ENCODE measurements at places on chromosomes 6 and 20.

GRCh38 chr6:114936080-114936479 is 593.3 kb upstream of the HS3ST5 start:
- no peak for DNase-seq

DNA sequence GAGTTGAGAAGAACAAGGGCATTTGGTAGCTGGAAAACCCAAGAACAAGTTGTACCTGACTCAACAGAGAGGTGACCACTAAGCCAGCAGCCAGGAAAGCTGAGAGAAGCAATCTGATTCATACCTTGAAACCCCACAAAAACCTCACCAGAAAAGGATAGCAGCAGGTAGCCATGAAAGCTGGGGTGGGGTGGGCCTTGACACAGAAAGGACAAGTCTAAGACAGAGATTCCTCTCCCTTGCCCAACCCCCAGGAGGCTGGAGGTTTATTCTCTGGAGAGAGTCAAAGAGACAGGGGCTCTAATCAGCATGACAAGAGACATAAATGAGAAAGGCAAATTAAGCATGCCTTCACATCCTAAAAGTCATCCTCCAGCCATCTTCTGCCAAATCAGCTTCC is 151.7 kb upstream of the DST start:
- DNase-seq = no peak

DNA sequence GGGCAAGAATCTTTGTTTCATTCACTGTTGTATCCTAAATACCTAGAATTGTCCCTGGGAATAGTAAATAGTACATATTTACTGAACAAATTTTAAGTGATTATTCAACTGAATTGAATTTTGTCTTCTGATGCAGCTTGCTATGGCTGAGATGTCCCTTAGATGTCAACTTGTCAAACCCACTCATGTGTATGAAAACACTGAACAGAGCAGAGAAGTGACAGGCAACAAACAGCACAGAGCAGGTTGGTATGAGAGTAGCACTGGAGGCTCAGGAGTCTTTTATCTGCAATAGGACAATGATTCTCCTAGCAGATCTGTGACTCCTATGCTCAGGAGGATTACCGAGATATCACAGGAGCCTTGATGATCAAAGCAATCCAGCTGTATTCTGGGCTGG is 540.1 kb upstream of the CHD6 start:
- DNase-seq = no peak

GRCh38 chr6:60695232-60695631 is 1590.8 kb downstream of the KHDRBS2 start:
- DNase-seq = no peak

DNA sequence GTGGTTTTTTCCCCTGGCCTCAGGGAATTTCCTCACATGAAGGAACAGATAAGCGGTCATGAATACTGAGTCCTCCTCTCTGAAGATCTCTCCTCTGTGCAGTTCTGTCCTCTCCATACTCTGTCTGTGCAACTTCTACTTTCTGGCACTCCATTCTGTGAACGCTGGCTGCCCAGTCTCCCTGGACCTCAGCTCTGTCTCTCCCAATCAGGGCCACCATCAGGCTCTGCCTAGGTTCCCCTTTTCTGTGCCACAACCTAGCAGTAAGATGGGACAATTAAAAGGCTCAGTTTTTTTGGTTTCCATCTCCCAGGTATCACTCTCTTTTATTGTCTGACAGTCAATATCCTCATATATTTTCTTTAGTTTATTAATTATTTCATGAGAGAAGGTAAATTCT is 4.8 kb upstream of the ADGB start:
- no peak for DNase-seq

DNA sequence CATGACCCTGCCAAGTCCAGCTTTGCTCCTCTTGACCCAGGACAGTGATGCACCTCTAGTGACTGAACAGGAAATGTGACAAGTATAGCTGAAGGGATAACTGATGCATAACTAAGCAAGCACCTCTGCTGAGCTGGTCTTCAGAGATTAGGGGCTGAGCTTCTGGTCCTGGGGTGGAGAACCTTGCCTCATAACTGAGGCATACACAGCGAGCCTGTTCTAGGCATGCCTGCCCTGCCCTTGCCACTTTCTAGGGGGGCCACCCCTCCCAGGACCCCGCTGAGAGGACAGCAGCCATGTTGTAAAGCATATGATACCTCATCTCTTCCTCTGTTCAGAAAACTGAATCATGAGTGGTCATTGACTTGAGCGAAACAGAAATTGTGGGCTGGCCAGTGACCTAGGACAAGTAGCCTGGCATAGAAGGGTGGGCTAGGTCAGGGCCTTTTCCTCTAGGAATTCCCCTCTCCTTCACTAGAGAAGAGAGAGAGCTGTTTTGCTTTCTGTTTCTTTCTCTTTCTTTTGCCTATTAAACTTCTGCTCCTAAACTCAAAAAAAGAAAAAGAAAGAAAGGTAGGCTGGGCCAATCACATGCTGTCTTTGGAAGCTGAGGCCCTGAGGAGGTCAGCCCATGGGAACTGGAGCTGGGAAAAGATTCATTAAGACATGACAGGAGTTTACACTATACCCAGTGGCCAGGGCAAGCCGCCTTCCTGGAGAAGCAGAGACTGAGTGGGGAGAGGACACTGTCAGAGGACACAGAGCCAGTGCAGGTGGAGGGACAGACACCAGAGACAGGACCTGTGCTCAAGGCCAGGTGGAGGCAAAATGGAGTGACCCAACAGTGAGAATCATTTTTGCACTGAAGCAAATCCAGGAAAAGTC is 23.1 kb downstream of the ALDH5A1 start:
- DNase-seq = no peak

DNA sequence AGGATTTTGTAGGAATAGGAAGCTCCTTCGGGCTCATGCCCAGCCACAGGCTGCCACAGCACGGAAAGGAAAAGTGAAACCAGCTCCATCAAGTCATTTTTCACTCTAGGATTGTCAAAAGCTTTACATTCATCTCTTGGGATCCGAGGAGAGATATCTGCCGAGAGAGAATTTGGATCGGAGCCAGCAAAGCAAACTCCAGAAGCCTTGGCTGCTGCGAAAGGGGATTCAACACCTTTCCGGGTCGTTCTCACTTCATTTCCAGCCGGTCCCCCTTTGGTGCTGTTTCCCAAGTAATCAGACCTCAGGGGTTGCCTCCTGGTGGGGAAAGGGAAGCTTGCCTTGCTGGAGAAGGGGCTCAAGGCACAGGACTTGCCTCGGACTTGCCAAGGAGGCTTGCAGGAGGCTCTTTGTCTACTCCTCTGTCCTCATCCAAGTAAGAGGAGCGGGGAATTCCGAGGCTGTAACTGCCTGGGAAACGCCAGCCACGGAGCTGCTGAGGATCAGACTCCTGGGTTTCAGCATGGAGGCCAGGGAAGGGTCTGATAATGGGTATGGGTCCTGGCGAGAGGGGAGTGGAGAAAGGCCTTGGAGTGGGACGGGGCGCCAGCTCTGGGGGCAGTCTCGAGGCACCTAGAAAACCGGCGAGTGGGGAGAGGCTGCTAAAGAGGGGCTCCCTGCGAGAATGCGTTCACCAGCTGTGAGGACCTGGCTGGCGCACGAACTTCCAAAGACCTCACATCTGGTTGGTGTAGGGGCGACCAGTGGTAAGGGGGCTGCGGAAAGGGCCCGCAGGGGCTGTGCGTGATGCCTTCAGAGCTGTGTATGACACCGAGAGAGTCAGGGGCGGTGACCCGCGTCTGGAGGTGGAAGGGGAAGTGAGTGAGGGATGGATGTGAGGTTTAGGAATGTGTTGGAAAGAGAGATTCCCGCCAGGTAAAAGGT is 702 bp downstream of the ETV7 start:
- no peak for DNase-seq

DNA sequence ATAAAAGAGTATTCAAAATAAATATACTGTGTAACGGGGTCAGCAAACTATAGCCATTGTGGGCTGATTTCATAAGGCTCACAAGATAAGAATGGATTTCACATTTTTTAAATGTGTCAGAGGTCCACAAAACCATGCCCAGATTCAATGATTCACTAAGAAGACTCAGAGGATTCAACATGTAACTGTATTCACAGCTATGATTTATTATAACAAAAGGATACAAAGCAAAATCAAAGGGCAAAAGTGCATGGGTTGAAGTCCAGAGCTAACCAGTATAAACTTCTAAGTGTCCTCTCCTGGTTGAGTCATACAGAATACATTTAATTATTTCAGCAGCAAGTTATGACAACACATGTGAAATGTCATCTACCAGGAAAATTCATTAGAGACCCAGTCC is 49.2 kb downstream of the TBC1D32 start:
- no peak for DNase-seq

DNA sequence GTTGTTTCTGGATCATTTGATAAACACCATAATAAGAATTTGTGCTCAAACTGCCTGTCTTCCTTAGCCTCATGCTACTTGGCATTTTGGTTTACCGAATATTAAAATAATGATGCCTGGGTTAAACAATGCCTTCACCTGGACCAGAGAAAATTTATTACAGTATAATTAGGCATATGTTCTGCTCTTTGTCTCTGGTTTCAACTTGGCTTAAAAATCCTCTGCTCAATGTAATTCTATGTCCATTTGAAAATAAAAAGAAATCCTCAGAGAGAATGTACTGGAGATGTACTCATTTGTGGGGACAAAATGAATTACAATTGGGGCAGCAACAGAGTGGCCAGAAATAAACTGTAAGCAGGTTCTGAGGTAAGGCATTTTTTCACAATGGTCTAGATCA is 95.0 kb downstream of the DST start:
- DNase-seq = no peak

- no peak for DNase-seq
Observed at GRCh38 chr6:143969077-143969476, 39.0 kb downstream of the PLAGL1 start.

GRCh38 chr6:130749402-130749801 is 77.8 kb upstream of the SMLR1 start:
- no peak for DNase-seq

GRCh38 chr6:53899512-53899911 is 104.7 kb downstream of the LRRC1 start:
- no peak for DNase-seq

- DNase-seq = no peak
Observed at GRCh38 chr6:163019926-163020325, 292.2 kb downstream of the PACRG start.

DNA sequence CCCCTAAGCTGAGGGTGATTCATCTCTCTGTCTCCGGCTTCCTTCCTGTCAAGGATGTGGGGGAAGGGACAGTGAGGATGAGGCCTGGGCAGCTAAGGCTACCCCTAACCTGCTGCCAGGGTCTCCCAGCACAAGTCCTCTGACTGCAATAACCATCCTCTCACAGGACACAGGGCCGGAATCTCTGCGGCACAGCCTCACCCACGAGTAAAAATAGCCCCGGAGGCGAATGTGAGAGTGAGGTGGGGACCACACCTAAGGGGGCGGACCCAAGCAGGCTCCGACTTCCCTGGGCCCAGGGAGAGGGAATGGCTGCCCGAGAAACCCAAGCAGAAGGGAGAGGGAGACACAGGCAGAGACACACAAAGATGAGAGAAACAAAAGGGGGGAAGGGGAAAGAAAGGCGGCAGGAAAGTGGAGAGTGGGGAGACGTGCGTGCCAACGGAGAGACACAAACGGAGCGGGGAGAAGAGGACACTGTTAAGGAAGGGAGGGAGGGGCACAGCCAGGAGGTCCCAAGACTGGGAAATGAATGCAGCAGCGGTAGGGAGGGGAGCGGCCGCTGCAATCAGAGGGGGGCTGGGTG is 1.4 kb downstream of the CLIC1 start:
- no peak for DNase-seq

DNA sequence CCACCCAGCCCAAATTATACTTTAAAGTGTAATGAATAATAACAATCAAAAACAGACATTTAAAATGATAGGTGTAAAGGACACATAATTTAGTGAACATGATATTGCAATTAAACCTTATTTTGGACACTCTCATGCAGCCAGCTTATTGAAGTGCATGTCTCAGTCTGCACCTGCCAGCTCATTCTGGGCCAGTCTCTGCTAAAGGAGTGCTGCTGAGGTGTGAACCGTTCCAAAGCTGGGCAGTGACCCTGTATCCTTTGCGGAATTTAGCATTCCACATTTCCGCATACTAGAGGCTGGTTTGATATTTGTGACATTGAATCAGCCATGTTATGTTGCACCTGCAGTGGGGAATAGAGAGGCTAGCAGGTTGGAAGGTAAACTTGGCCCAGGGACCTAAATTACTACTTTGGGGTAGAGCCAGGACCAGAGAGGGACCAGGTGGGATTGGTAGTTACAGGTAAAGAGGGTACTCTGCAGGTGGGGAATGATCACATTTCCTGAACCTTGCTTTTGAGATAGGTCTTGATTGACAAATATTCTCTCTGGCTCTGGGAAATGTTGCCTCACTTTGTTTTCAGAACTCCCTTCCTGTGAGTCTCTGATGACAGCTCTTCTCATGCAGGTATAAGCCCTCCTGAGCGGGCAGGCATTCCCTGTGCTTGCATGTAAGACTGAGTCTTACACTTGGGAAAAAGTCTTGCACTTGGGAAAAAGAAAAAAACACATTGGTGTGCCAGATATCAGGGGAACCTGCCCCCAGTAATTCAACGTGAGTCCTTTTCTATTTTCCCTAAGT is 26.2 kb downstream of the TULP4 start:
- DNase-seq = no peak

GRCh38 chr6:136467186-136467585 is 83.0 kb downstream of the MAP7 start:
- no peak for DNase-seq

- no peak for DNase-seq
Observed at GRCh38 chr6:25601800-25602673, 50.0 kb upstream of the SCGN start.

GRCh38 chr6:26607434-26608230 is 10.9 kb downstream of the ABT1 start:
- DNase-seq = peak; percentile 17

DNA sequence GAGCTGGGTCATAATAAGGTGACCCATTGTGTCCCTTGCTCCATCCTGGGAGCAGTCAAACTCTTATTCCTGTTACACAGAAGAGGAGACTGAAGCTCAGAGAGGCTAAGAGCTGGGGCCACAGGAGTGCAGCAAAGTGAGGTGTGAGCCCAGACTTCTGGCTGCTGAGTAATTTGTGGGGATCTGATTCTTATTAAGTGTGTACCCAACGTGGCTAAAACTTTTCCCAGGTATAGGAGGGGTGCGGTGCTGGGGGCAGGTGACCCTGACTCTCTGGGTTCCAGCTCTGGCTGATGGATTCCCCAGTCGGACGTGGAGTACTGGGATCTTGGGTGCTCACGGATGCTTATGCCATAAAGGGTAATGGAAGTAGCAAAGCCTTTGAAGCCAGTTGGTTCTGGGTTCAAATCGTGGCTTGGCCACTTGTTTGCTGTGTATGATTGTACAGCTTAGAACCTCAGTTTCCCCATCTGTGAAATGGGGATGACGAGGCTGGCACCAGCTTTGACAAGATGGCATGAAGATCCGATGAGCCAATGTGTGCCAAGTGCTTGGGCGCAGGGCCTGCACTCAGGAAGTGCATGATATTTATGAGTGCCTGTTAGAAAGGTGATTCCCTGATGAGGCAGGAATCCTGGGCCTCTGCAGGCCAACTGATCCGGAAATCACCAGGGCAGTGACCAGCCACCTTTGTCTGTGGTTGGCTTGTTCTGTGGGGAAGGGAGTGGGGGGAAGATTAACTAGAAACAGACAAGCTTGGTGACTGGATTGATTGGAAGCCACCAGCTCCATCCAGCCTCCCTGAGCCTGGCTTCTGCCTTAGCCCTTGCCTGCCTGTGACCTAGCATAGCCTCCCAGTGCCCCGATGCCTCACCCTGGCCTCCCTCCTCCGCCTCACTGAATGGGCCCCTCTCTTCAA is 6.0 kb downstream of the SRC start:
- DNase-seq = no peak

GRCh38 chr6:15882915-15883314 is 220.1 kb upstream of the DTNBP1 start:
- no peak for DNase-seq

All from stimulated activated CD4-positive, alpha-beta T cell treated with anti-CD3 and anti-CD28 coated beads, Interleukin-1b, Interleukin-23, amount 100 ng/mL, for 1 hour (primary cell).